ENCODE measurements at places on chromosomes 16 and 17.

DNA sequence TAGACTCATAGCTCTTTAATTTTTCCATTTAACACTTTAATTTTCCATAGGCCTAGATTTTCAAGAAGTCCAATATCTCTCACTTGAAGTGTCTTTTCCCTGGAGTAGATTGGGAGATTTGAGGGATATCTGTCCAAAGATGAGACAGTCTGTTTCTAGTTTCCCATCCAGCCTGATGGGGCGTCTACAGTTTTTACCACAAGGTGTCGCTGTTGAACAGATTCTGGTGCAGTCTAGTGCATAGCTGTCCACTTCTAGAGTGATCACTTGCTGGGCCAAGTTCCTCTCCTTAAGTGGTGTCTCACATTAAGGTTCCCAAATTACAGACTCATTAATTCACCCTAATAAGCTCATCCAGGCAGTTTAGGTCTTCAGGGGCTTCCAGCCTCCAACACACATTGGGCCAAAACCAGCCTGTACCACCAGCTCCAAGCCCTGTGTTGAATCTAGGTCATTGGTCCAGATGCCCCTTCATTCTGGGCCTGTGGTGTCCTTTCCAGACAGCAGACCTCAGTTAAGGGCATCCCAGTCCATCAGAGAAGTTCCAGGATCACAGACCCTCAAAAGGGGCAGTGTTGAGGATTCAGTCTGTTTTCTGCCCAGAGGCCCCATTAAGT is 9.4 kb downstream of the SNX20 start:
- peak; percentile 70 for DNase-seq

GRCh38 chr17:62194401-62194800 is 129.3 kb upstream of the MED13 start:
- no peak for DNase-seq

DNA sequence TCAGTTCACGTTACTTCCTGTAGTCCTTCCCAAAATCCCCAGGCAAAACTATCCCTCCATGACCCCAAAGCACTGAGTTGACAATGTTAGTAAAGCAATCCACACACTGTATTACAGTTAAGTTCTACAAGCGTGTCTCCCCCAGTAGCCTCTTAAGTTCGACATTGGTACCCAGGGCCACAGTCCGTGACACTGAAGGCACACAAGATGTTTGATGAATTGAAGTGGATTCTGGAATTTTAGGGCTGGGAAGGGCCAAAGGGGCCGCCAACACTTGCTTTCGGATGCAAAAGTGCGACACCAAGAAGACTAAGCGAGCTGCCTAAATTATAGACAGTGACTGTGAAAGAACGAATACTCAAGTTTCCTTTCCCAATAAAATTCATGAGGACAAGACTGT is 1.5 kb downstream of the VPS35 start:
- no peak for DNase-seq

- DNase-seq, result no peak
These were observed 55.2 kb downstream of the GAN start for GRCh38 chr16:81369888-81370504.

DNA sequence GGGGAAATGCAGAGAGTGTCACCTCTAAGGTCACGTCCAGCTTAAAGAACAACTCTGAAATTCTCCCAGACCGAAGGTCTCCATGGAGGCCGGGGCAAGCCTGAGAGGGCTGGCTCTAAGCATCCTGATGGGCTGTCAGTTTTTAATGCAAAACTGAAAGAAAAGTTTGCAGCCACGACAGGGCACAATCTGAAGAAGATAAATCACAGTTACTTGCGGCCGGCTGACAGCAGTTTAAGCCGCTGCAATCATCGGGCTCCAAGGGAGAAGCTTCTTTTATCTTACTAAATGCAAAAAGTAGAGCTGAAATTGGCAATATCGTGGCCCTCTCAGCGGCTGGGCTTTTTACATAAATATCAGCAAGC is 168.8 kb downstream of the CYLD start:
- no peak for DNase-seq

Measured in stimulated activated CD4-positive, alpha-beta T cell treated with anti-CD3 and anti-CD28 coated beads, Interleukin-4, amount 100 ng/mL, for 24 hours (primary cell).